ENCODE measurements at places on chromosomes 7 and 10.

- no peak for DNase-seq
Measured at GRCh38 chr7:156832195-156832877, 60.6 kb downstream of the LMBR1 start.

DNA sequence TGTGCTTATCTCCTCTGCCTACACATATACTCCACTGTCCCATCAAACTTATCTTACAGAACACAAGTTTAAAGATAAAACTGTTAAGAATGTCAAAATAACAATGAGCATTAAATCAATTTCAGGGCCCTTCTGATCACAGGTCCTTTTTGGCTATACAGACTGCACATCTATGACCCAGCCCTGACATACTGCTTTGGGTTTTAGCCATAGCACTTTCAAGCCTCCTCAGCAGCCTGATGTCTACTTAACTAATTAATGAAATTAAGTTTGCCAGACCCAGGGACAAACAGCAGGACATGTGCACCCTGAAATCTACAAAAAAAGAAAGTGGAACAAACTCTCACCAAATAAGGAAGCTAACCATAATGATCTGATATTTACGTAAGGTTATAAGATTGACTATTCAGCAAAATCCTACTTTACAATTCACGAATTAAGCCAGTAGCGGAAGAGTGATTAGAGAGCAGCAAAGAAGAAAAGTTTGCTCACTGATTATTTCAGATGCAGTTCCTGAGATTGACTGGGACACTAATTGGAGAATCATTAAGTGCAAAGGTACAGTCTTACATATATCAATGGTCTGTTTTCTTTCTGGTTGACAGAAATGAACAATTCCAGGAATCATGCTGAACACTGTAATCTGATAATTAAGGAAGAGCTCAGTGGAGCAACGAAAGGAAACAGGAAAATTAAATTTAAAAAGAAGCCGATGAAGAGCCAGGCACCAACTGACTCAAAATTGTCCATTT is 669.3 kb upstream of the LRRN3 start:
- no peak for DNase-seq

DNA sequence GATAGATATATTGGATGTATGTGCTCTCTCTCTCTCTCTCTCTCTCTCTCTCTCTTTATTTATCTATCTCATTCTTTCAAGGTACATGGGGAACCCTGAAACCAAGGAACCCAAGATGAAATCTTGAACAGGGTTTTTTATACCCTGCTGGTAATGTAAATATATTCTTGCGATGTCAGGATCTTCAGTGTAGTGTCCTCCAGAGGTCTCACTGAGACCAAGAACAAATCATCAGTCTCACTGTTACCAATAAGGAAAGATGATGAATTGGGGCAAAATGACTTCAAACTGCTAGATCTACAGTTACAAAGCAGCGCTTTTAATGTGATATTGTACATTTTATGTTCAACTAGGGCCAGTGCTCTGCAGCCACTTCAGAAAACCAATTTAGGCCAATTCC is 423.5 kb downstream of the ANKRD7 start:
- no peak for DNase-seq

GRCh38 chr10:133254421-133255120 is 16.9 kb downstream of the VENTX start:
- DNase-seq = no peak
